ENCODE measurements at places on chromosomes 12 and 14.

DNA sequence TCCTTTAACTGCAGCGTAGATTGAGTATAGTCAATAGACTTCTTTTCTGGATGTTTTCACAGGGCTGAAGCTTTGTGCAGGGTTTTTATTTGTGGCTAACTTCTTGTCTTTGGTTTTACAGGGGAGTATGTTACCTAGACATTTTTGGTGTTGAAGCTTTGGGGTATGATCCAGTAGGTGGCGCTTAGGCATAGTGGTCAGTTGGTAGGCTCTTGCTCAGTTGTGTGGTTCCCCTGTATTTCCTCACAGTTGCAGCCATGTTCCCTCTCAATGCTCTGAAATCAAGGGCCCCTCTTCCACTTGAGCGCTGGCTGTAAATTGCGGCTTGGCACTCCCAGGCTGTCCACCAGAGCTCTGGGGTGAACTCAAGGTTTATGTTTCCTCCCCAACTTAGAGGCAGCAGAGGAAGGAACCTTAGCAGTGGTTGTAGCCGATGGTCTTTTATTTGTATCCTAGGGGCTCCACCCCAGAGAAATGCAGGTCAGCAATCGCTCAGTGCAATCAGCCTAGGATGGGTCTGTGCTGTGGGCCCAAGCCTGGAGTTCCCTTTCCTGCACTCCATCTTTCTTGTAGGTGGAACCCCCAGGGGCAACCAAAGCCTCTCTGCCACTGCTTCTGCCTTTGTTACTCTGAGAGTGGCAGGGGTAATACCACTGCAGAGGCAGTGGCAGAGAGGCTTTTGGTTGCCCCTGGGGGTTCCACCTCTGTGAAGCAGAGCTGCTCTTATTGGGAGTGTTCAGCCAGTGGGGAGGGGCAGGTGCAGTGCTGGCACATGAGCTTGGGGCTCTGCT is 55.1 kb downstream of the CMAS start:
- peak; percentile 28 for DNase-seq

GRCh38 chr12:56635806-56636674 is 5.9 kb upstream of the BAZ2A start:
- peak; percentile 88 for DNase-seq

- DNase-seq: no peak
Observed at GRCh38 chr14:88535149-88535548, 19.7 kb downstream of the PTPN21 start.

GRCh38 chr12:97404543-97404942 is 58.1 kb upstream of the RMST start:
- peak; percentile 24 for DNase-seq

GRCh38 chr14:40004871-40005500 is 572.8 kb upstream of the FBXO33 start:
- no peak for DNase-seq

- no peak for DNase-seq
Observed at GRCh38 chr14:54609576-54609975, 42.6 kb downstream of the SAMD4A start.

DNA sequence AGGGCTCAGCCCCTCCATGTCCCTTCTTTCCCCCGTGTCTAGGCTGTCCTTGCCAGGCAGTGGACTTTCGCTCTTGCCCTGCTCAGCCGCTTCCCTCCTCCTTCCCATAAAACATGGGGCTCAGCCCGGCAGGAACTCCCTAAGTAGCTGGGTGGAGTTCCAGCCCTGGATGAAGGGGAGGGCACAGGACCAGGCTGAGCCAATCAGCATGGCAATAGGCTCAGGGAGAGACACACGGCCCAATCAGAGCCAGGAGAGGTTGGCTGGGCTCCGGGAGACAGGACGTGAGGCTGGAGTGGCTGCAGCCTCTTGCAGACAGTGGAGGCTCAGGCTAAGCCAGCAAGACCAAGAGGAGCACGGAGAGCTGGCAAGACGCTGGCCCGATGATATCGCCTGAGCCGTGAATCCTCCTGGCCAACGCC is 54.3 kb downstream of the GALNT9 start:
- DNase-seq: no peak
